Neural progenitor cell (in vitro differentiated cells): ENCODE measurements at places on chromosomes 5 and 9.

- no peak for DNase-seq
These were observed 12.4 kb downstream of the POLK start for GRCh38 chr5:75524071-75524470.

DNA sequence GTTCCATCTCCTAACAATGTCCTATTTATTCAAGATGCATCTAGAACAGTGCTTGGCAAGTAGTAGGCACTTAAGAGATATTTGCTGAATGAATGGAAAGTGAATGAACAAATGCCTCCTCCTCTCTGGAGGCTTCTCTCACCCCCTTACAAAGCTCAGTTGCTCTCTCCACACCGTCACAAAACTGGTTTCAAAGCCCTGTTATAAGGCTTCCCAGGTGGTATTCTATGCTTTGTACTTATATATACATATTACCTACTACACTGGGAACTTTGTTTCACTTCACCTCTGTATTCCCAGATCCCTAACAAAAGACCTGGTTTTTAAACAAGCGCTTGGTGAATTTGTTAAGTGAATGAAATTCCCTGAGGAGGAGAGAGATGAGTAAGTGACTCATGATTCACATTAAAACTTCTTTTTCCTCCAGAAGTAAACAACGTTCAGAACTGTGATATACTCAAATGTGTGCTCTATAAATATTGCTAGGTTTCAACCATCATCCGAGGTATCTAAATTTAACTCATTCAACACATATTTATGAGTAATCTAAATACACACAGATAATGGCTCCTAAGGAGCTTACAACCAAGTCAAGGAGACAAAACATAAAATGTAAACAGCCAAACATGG, 36.0 kb downstream of the DENND1A start:
- no peak for DNase-seq

DNA sequence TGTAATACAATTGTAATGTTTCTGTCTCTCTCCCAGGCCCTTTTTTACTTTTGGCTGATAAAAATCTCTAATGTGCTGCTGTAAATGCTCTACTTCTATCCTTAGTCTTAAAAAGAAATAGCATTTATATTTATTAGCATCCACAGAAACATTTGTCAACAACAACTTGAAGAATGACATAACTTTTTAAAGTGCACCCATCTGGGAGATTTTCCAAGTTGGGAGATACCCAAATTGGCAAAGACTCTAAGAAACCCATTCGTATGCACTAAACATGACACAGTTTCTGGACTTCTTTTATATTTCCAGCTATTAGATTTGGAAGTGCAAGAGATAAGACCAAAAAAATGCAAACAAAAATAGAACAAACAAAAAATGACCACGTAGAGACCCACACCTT, 2287.4 kb upstream of the WWC1 start:
- no peak for DNase-seq

DNA sequence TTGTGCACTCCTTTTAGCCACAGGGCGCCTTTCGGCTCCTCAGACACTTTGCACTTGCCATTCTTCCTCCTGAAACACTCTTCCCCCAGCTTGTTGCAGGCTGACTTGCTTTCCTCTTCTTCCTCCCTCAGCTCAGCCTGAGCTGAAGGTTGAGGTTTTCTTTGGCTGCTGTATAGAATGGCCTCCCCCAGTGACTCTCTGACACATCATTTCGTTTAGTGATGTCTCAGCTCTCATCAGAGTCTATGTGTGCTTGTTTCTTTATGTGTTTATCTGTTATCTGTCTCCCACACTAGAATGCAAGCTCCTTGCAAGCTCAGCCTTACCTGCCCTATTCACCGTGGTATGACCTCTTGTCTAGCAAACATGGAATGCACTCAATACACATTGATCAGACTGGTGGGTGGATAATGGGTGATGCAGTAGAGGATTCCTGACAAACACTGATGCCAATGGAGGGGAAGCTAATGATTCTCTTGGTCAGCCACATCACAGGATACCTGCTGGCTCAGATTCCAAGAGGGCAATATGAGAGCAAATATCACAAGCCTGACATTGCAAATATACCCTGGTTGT, 112.9 kb upstream of the STC2 start:
- DNase-seq, result no peak

DNA sequence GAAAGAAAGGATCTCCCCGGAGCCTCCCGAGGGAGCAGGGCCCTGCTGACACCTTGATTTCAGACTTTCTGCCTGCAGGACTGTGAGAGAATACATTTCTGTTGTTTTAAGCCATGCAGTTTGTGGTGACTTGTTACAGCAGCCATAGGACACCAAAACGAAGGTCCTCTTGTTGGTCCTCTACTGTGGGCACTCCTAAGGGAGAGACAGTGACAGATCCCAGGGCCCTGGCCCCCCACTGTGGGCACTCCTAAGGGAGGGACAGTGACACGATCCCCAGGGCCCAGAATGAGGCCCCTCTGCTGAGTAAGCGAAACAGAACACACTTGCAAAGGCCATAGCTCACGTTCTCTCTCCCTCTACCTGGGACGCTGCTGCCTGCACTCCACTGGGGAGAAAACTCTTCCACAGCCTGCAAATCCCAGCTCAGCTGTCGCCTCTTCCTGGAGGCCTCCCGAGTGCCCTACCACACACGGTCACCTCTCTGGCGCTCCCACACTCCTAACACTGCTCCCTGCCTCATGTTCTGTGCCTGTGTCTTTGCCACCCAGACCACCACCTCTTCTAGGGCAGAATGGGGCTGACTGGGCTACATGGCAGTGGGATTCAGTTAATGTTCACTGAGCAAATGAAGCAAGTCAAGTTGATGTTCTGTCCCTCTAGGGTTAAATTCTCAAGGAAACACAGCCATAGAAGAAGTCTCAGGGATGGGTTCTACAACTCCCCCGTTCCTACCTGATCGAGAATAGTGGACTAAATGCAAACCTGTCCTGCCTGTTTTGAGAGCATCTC, 23.8 kb downstream of the ANKS6 start:
- DNase-seq, result no peak

GRCh38 chr5:160342413-160342941, 27.9 kb downstream of the C1QTNF2 start:
- no peak for DNase-seq
